NCI-H1930 (cell line): ENCODE measurements at places on chromosomes 1 and 21.
A peak's percentile ranks its signal among the peaks of the same experiment; 100 is the strongest.

DNA sequence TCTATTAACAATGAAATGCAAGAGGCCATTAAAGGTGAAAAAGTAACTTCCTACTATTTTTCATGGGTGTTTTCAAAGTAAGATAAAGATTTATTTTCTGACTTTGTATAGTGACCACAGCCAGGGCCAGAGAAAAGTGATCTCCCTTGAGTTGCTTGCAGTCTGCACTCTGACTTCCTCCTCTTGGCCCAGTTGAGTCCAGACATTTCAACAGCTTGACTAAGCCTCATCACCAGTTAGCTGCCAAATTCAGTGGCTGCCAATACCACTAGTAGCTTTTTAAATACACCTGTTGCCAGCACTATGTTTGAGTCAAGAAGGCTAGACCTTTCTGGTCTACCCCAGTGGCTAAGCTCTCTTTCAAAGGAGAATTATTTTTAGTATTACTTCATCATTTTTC, 3.7 kb upstream of the NEK7 start:
- DNase-seq: no peak

DNA sequence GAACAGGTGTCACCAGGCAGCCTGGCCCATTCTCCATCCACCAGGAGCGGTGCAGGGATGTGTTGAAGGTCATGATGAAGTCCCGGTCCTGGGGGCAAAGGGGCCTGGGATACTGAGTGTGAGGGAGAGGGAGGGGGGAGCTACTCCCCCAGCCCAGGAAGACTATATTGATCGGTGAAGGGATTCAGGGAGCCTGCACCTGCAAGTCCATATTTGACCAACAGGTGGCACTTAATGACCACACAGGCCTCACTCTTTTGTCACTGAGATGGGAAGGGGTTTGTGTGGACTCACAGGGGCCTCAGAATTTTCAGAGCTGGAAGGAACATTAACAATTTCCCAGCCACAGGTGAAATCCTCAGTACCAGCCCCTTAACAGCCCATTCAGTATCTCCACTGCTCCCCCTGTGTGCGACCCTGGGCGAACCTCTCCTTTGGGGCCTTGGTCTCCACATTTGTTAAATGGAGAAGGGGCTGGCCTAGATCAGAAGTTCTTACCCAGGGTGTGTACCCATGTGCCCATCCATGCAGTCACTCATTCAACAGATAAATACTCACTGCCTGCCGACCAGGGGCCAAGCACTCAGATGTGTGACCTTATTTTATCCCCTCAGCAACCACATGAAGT, 55.6 kb downstream of the NKAIN1 start:
- DNase-seq: peak; percentile 27

- DNase-seq: no peak
Observed at GRCh38 chr1:66464802-66465201, 69.2 kb upstream of the SGIP1 start.

DNA sequence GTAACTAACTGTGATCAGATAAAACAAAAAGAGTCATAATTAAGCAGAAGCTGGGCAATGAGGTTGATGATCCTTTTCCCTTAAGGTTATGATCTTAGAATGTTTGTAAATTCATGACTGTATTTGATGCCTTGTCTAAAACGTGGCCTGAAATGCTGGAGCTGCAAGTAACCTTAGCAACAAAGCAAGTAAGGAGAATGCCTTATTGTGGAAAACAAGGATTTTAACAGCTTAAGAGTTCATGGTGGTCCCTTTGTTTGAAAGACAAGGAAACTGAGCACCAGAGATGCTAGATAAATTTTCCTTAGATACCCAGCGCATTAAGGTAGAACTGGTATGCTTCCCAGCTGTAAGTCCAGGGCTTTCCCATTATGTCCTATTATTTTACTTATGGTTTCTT, 25.7 kb upstream of the XPR1 start:
- DNase-seq: no peak

GRCh38 chr1:9278116-9278515, 14.6 kb upstream of the SPSB1 start:
- no peak for DNase-seq

DNA sequence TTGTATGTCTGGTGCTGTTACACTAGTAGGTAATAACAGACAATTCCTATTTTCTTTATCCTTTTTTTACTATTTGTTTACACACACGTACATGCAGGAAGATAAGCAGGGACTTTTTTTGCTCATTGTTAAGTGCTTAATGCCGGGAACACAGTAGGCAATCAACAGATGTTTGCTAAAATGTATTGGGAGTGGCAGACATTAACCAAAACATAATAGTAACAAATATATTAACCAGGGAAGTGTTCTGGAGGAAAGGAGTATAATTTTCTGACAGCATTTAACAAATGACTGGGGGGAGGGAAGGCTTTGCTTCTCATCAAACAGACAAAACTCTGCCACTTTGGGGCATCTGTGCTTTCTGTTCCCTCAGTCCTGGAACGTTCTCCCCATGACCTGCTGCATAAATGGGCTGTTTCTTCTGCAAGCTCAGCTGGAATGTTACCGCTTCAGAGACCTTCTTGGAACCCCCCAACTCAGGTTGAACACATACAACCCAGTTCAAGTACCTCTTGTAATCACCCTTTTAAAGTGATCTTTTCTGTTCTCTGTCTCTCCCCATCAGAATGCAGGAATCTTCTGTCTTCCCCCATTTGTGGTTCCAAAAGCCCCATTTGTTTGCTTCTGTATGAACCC, 2.1 kb downstream of the CR1L start:
- no peak for DNase-seq

DNA sequence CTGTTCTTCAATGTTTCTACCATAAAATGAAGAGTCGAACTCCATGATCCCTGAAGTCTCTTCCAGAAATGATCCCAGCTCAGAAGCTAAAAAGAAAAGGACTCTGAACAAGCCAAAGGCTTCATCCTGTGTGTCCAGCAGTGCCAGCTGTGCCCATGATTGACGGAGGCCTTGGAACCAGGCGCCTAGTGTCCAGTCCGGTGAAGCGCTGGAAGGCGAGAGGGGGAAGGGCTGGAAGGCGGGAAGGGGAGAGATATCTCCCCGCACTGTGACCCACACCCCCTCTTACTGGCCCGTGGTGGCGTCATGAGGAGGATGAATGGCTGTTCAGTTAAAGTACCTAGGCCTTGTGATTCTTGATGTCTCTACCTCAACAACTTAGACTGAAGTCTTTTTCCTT, 10.4 kb upstream of the PLEKHA6 start:
- DNase-seq: no peak
